Right hindlimb (tissue), 1 donor: ENCODE measurements at places on chromosomes 5 and 9.

DNA sequence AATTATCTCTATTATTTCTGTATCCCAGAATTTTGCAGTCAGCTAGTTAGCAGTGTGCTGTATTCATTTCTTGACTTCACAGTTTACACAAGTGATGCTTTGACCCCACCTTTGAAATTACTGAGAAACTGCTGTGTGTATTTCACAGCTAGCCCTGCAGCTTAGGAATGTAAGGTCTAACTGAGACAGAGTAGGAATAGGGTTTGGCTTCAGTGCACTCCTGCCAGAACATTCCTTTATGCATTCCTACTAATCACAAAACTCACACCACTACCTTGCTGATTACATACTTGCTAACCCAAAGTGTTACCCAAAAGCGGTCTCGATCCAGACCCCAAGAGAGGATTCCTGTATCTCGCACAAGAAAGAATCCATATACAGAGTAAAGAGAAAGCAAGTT lies 551.8 kb downstream of the CDH9 start:
- DNase-seq, result no peak

DNA sequence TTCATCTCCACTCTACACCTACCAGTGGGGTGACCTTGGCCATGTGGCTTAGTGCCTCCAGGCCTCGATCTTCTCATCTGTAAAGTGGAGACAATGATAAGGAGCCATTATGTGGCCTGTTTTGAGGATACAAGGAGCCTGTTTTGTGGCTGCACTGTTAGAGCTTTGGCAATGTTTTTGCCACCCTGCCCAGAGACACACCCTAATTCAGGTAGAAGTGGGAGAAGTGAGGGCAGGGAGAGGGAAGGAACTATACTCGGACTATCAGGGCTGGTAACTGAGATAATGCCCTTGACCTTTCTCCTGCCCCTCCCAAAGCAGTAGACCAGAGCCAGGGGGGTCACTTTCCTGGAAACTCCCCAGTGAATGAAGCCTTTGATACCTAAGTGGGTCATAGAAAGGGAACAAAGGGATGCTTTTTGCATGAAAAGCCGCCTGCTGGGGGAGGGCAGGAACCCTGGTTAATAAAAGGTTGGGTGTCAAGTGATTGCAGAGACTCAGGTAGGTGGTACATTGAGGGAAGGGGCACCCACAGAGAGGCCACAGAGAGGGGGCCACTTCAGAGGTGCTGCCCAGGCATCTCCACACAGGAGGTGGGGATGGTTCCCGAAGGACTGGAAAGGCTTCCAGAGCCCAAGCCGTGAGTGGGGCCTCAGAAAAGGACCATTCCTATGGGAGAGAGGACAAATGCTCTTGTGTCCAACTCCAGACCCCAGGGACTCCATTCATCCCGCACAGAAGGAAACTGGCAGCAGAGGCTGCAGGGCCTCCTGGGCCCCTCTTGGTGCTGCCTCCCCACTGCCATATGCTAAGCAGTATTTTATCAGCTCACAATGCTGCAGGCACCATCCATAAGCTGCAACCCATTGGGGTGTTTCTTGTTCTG lies 42.3 kb upstream of the VDAC1 start:
- DNase-seq, result no peak

DNA sequence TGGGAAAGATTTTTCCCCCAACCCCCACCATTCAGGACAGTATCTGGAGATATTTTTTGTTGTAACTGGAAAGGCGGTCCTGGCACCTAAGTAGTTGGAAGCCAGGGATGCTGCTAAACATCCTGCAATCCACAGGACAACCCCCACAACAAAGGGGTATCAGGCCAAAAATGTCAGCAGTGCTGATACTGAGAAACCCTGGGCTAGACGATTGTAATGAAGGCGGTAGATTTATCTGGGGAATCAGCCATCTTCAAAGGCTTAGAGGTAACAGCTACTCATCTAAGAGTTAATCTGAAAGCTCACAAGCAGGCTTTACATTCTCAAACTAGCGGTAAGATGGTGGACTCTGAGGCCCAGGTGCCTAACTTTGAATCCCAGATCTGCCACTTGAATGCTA lies 59.0 kb upstream of the NMUR2 start:
- DNase-seq, result no peak

DNA sequence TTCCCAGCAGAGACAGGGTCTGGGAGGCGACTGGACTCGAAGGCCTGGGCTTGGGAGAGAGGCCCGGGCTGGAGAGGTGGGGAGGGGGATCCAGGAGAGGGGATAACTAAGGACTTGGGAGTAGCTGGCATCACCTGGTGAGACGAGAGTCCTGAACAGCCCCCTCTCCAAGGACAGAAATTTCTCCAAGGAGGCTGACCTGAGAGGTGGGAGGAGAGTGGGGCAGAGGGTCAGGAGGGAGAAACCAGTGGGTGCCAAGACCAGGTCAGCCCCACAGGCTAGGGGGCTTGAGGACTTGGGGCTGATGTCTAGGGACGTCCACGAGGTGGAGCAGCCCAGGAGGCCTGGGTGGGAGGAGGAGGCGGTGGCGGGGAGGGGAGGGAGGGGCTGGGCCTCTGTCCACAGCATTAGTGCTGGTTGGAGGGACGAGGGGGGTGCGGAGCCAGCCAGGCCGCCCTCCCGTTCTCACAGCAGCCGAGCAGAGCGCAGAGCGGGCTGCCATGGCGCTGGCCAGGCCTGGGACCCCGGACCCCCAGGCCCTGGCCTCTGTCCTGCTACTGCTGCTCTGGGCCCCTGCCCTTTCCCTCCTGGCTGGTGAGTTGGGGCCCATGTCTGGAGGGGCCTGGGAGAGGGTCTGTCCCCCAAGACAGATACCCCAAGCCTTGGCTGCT lies at the start of gene CRB2:
Gene CRB2 (plus strand): TSS at position 437 of the 671 bp plus-strand sequence. CDS start 64 bp downstream, at position 501.
- DNase-seq, result no peak

- no peak for DNase-seq
These were observed 606.7 kb downstream of the PSAT1 start for GRCh38 chr9:78903581-78903980.

DNA sequence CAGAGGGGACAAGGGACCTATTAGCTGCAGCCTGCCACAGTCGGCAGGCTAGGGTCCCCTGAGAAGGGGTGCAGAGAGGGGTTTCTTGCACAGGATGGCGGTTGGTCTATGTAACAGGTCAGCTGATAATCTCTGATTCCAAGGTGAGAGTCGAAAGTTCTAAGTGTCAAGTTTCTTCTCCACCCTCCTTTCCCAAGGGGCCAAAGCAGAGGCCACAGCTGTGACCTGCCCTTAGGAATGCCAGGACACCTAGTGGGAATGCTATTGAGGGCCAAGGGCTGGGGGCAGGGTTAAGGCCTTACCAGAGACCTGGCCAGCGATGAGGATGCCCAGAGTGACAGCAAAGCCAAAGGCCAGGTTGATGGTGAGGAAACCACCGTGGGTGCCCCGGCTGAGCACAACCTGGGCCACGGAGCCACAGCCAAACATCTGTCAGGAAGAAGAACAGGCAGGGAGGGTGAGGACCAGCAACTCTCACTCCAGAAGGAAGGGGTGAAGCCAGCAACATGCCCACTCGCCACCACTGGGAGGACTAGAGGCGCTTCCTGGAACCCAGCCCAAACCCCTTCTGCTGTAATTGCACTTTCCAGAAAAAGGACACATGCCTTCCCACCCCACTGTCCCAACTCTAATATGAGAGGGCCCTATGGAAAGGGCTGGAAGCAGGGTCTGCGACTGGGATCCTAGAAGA lies 3.8 kb downstream of the AQP3 start:
- no peak for DNase-seq

DNA sequence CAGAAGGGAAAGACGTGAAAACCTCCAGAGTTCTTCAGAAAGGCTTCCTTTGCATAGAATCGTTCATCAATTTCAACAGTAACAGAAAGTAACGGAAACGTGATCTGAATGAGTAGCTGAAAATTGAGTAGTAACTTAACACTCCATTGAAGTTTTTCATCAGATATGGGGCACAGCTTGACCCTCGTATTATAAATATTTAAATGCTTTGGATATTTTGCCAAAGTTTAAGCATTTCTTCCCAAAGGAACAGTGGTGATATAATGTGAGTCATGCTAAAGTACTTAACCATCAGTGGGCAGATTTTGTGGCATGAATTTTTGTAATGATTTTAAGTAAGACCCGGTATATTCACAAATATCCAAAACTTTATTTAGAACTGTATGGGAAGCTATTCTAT lies 67.4 kb upstream of the ADAMTS19 start:
- no peak for DNase-seq

DNA sequence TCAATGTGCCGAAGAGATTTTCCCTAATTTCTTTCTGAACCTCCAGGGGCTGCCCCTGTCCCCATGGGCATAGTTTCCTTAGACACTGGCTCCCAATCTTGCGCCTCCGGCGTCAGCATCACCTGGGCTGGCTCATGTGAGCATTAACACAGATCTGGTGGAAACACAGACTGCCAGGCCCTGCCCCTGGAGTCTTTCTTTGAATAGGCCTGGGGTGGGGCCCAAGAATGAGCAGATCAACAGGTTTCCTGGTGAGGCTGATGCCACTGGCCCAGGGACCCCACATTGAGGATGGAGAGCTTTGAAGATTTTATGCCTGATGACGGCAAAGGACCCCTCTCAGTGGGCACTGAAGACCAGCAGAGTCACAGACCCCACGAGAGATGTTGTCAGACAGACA lies 60.8 kb downstream of the ANKRD33B start:
- DNase-seq, result no peak

- no peak for DNase-seq
These were observed 66.3 kb upstream of the LIFR start for GRCh38 chr5:38622723-38623129.

GRCh38 chr9:8863886-8864544 lies 1064.4 kb upstream of the DMAC1 start:
- no peak for DNase-seq

DNA sequence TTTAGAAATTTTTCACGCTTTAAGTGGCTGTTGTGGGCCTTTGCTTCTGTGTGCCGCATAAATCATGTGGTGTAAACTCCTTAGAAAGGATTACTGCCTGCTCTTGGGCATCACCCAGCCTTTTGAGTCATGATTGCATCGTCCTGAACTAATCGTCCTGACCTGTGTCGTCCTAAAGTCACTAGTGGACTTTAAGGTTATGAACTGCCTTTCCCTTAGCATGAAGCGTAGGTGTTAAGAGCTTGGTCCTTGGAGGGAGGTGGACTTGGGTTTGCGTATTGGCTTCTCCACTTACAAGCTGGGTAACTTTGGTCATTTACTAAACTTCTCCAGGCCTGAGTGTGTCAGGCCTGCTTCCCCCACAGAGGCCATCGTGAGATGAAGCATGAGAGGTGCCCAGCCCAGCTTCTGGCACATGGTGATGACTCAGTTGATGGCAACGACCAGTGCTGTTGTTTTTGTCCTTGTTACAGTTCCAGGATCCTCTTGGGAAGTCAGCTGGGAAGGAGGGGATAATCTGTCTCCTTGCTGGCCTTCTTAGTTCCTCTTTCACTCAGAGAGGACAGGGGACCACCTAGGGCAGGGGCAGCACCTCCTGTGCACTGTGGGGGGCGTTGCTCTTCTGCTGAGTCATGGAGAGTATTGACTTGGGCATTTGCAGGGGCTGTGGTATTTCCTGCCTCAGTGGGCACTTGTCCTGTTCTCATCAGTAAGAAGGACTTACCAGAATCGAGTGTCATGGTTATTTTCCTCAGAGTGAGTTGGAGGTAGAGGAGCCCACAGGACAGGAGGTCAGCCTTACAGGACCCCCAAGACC lies 54.2 kb upstream of the NCS1 start:
- no peak for DNase-seq
